ENCODE measurements at places on chromosomes 3 and 15.

DNA sequence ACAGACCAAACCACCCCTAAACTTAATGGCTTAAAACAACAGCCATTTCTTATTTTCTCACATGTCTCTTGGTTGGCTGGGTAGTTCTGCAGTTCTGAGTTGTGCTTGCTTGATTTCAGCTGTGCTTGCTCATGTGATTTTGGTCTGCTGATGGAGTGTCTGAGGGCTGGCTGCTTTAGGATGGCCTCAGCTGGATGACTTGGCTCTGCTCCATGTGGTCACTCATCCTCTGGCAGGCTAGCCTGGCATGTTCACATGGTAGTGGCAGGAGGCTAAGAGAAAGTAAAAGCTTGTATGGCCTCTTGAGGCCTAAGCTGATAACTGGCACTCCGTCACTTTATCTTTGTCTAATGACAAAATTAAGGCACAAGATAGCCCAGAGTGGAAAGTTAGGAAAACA, 4.1 kb downstream of the SV2B start:
- no peak for DNase-seq

DNA sequence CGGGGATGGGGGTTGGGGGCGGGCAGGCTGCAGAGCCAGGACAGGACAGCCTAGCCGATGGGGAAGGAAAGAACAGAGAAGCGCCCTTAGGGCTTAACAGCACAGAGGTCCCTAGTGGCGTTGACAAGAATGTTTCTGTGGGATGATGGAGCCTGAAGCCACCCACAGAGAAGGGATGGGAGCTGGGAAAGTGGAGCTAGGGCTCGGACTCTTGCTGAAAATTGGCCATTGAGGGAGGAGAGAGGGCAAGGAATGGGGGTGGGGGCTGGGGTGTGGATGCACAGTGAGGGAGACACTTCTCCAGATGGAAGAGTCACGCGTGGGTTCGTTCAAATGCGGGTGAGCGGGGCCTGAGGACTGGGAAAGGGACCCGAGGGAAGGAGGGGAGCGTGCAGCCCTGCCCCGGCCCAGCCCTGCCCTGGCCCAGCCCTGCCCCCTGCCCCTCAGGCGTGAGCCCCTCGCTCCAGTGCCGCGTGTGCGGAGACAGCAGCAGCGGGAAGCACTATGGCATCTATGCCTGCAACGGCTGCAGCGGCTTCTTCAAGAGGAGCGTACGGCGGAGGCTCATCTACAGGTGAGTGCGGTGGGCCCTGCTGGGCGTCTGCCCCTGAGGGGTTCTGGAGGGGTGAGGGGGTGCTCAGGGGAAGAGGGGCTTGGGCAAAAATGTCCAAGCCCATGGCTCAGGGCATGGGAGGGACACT, 832 bp downstream of the NR2E3 start:
- DNase-seq = no peak

- no peak for DNase-seq
Observed at GRCh38 chr3:87426918-87427317, 150.5 kb upstream of the POU1F1 start.

GRCh38 chr3:158727206-158728060, 4.8 kb downstream of the RARRES1 start:
- DNase-seq = no peak

DNA sequence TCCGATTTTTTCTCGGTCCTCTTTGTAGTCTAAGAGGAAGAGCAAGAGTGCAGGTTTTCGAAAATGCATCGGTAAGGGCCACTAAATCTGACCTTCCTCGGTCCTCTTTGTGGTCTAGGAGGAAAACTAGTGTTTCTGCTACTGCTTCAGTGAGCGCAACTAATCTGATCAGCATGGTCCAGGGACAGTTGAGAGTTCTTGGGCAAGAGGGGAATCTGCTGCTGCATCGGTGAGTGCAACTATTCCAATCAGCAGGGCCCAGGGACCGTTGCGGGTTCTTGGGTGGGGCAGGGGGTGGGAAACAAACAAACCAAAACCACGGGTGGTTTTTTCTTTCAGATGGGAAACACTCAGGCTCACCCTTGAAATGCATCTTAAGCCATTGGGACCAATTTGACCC, 10.5 kb upstream of the OSBPL11 start:
- no peak for DNase-seq
